ENCODE measurements at places on chromosomes 2 and 18.

GRCh38 chr2:26567534-26567933 lies 73.6 kb downstream of the CIB4 start:
- H3K4me1 ChIP-seq: no peaks in the 10 kb centered on the region
- no peak for DNase-seq

GRCh38 chr2:227222292-227222691 lies 57.9 kb downstream of the COL4A3 start:
- no peak overlapping the region for H3K4me3 ChIP-seq
- no peak for DNase-seq
- no peaks in the 10 kb centered on the region for H3K27me3 ChIP-seq
- no peaks in the 10 kb centered on the region for H3K36me3 ChIP-seq

DNA sequence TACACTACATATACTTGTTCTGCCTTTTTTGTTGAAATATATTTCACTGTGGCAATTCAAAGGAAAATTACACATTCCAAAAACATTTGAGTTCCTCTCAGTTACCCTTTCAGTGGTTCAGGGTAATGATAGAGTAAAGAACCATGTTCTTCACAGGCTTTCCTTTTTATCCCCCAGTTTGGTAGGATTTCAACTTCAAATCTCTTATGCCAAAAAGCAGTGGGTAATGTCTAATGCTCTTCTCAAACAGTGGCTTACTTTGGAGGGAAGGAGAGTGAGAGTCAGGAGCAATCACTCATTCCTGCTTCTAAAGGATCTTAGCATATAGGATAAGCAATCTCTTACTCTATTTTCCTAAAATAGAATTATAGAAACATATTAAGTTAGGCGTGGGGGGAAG lies 290.6 kb downstream of the ZEB2 start:
- no peaks in the 10 kb centered on the region for H3K4me1 ChIP-seq
- no peaks in the 10 kb centered on the region for H3K27me3 ChIP-seq
- no peak overlapping the region for H3K4me3 ChIP-seq

DNA sequence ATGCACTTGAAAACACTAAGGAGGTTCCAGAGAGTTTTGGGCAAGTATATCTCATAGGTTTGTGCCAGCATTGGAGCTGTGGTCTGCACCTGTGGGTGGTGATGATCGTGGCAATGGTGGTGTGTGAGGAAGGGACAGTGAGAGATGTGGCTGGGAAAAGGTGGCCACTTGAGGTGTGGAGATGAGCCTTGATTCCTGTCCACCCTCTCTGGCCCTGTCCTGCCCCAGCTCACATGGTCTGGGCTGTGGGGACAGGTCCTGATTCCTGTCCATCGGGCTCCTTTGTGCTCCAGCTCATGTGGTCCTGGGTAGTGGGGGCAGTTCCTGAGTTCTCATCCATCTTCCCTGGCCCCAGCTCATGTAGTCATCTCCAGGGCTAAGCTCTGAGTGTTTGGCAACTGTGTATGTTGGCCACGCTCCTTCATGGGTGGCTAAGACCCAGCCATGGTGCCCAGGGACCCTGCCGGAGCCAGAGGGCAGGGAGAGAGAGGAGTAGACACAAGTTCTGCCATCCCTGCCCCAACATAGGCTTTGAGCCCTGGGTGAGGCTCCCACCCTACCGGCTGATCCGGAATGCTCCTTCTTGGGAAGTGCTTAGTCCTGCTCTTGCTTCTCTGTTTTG lies 294.4 kb upstream of the HDAC4 start:
- no peaks in the 10 kb centered on the region for H3K4me1 ChIP-seq
- DNase-seq: no peak
- H3K36me3 ChIP-seq: no peaks in the 10 kb centered on the region
- H3K27ac ChIP-seq: no peak overlapping the region
- no peaks in the 10 kb centered on the region for H3K27me3 ChIP-seq

DNA sequence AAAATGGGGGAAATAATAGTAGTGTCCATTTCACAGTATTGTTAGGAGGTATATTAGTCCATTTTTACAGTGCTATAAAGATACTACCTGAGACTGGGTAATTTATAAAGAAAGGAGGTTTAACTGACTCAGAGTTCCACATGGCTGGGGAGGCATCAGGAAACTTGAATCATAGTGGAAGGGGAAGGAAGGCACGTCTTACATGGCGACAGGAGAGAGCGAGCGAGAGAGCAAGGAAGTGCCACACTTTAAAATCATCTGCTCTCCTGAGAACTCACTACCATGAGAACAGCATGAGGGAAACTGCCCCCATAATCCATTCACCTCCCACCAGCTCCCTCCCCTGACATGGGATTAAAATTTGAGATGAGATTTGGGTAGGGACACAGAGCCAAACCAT lies 23.4 kb downstream of the MGAT5 start:
- DNase-seq: no peak
- no peaks in the 10 kb centered on the region for H3K4me1 ChIP-seq
- no peak overlapping the region for H3K4me3 ChIP-seq
- H3K36me3 ChIP-seq: peaks cover 3% of the 10 kb centered on the region
- no peak overlapping the region for H3K27ac ChIP-seq
- no peaks in the 10 kb centered on the region for H3K27me3 ChIP-seq

GRCh38 chr2:198630384-198630783 lies 826.0 kb downstream of the PLCL1 start:
- no peak for DNase-seq
- no peaks in the 10 kb centered on the region for H3K27me3 ChIP-seq
- no peak overlapping the region for H3K27ac ChIP-seq
- H3K4me1 ChIP-seq: peaks cover 4% of the 10 kb centered on the region
- no peak overlapping the region for H3K4me3 ChIP-seq

DNA sequence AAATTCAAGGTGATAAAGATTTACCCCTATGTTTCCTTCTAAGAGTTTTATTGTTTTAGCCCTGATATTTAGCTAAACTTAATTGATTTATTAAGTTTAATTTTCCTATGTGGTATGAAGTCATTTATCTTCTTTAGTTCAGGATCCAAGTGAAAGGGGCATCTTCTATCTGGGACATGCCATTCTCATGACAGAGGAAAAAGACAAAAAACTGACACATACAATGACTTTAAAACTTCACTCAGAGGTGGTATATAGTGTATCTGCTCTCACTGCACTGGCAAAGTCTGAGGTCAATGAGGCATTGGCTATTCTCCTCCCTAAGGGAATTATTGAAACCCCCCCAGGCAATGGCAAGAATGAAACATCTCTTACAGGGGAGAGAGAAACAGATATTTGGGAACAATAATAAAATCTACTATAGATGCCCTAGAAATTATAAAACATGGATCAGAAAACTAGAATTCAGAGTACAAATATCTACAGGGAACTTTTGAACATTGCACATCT lies 237.4 kb downstream of the MYCN start:
- no peaks in the 10 kb centered on the region for H3K27me3 ChIP-seq
- no peak overlapping the region for H3K4me3 ChIP-seq
- no peaks in the 10 kb centered on the region for H3K36me3 ChIP-seq
- no peak for DNase-seq

DNA sequence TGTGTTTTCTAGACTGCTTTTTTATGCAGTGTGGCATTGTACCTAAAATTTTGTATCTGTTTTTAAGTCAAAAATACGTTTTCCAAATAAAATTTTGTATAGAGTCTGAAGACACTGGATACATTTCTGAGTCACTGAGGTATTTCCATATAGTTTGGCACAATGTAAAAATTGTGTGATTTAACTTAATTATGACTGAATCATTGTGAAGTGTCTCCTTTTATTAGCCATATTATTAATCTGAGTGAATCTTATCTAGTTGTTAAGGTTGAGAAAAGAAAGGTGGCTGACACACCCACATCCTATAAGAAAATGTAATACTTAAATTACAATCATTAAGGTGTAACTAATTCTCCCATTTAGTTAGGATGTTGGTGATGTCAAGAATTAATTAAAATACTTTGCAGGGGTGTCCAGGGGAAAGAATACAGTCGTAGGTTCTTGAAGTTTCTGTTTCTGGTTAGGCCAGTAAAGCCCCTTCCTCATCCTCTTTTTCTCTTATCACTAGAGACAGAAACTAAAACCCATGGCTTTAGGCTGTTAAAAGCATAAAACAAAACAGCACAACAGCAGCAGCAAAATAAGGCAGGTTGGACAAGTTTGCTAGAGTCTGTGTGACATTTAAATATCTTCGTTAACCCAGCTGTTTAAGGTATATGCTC lies 71.6 kb downstream of the UBE2E3 start:
- H3K27ac ChIP-seq: no peak overlapping the region
- DNase-seq: no peak
- no peaks in the 10 kb centered on the region for H3K36me3 ChIP-seq
- H3K4me3 ChIP-seq: no peak overlapping the region
- H3K27me3 ChIP-seq: no peaks in the 10 kb centered on the region

DNA sequence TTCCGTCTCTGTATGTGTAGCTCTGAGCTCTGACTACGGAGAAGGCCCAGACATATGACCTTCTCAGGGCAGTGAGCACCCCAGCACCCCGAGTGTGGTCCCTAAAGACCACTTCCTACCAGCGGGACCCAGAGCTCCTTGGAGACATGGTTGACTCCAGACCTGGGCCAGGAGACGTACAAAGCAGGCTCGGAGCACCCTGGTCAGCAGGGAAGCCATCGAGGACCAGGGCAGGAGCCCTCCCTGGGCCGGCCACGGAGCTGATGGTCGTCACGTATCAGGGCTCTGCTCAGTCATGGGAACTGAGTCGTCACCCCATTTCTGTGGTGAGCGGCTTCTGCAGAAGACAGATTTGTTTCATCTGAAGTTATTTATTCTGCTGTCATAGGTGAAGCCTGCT lies 12.8 kb upstream of the NEU4 start:
- no peak overlapping the region for H3K27ac ChIP-seq
- H3K4me1 ChIP-seq: no peaks in the 10 kb centered on the region
- no peak overlapping the region for H3K4me3 ChIP-seq
- H3K27me3 ChIP-seq: no peaks in the 10 kb centered on the region
- DNase-seq: no peak
- no peaks in the 10 kb centered on the region for H3K36me3 ChIP-seq

GRCh38 chr2:64930258-64930671 lies 58.9 kb upstream of the SLC1A4 start:
- H3K27me3 ChIP-seq: peaks cover 3% of the 10 kb centered on the region
- DNase-seq: no peak
- H3K27ac ChIP-seq: no peak overlapping the region
- no peaks in the 10 kb centered on the region for H3K4me1 ChIP-seq
- H3K36me3 ChIP-seq: no peaks in the 10 kb centered on the region

GRCh38 chr2:37635504-37636380 lies 35.7 kb downstream of the CDC42EP3 start:
- H3K27ac ChIP-seq: no peak overlapping the region
- no peaks in the 10 kb centered on the region for H3K4me1 ChIP-seq
- H3K36me3 ChIP-seq: no peaks in the 10 kb centered on the region
- DNase-seq: no peak
- H3K4me3 ChIP-seq: no peak overlapping the region
- H3K27me3 ChIP-seq: peaks cover 6% of the 10 kb centered on the region

- no peaks in the 10 kb centered on the region for H3K36me3 ChIP-seq
- H3K4me3 ChIP-seq: no peak overlapping the region
- peaks cover 10% of the 10 kb centered on the region for H3K4me1 ChIP-seq
- H3K27me3 ChIP-seq: no peaks in the 10 kb centered on the region
- DNase-seq: no peak
Observed at GRCh38 chr2:196961889-196962288, 35.4 kb upstream of the PGAP1 start.

DNA sequence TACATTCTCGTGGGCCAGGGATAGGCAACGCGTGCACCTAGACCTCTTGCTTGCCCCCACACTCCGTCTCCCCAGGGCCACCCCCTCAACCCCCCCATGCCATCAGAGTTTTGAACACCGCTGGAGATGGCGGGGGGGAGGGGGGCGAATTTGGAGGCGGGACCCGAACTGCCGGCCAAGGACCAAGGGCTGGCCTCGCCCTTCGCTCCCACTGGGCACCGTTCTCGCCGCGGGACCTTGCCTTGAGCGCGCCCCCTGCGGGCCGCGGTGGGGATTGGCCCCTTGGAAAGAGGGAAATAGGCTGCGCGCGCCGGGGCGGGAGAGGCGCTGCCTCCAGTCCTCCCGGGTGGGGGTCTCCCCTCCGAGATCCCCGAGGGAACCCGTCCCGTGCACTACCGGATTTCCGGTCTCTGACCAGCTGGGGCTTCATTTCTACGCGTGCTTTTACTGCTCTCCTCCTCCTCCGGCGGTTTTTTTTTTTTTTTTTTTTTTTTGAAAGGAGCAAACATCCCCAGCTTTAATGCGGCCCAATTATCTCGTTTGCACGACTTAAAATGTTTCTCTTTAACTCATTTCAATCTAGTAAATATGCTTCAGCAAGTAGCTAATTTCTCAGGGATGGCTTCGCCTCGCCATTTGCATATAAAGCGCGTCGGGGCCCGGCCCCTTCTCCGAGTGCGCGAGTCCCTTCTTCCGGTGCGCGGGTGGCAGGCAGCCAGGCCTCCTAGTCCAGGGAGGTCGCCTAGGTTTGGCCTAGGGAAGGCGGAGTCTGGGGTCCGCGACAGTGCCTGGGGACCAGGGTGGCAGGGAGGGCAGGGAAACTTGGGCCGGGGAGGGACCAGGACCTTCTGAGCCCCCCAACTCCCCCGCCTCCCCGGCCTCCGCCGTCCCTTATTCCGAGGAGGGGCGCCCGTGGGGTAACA lies 10.0 kb upstream of the GBX2 start:
- DNase-seq: peak; percentile 68
- H3K36me3 ChIP-seq: no peaks in the 10 kb centered on the region
- H3K27ac ChIP-seq: no peak overlapping the region
- H3K4me1 ChIP-seq: peaks cover 26% of the 10 kb centered on the region

GRCh38 chr2:152569186-152569585 lies 148.1 kb downstream of the PRPF40A start:
- no peaks in the 10 kb centered on the region for H3K4me1 ChIP-seq
- no peak overlapping the region for H3K27ac ChIP-seq
- no peak overlapping the region for H3K4me3 ChIP-seq
- H3K36me3 ChIP-seq: no peaks in the 10 kb centered on the region

All from large intestine (tissue), 12 donors.